ENCODE measurements at places on chromosomes 2 and 18.

- DNase-seq: no peak
Measured at GRCh38 chr18:73677450-73677849, 470.2 kb downstream of the FBXO15 start.

DNA sequence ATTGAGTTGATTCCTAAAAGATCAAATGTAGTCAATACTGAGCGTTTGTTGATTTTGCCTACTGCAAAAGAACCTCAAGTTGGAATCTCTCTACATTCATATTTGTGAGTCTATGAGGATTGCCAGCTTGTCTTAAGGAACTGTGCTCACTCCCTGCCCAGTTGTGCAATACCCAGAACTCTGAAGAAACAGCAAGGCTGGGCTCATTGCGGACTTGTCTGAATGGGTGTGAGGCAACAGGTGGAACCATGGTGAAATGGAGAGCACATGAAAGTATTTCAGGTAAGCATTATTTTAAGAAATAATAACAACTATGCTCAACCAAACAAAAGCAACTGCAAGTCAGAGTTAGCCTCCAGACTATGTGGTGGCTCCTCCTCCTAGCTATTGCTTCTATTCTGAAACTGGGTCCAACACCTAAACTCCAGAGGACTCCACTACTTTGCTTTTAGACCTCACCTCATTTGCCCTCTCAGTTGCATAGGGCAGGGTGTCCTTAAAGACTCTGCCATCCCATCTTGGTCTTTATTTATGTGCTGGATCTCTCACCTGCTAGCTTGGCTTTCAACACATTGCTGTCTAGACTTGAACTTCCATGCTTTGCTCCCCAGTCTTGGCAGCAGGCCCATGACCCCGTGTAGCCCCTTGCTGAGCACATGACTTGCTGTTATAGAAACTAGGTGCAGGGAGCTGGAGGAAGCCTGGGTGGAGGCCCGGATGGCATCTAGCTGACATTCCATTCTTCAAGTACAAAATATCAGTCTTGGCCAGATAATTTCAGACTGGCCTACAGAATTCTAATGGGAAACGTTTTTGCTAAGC, 94.8 kb upstream of the ARL5A start:
- no peak for DNase-seq

- DNase-seq: no peak
Measured at GRCh38 chr2:233408366-233409285, 54.3 kb downstream of the DGKD start.

DNA sequence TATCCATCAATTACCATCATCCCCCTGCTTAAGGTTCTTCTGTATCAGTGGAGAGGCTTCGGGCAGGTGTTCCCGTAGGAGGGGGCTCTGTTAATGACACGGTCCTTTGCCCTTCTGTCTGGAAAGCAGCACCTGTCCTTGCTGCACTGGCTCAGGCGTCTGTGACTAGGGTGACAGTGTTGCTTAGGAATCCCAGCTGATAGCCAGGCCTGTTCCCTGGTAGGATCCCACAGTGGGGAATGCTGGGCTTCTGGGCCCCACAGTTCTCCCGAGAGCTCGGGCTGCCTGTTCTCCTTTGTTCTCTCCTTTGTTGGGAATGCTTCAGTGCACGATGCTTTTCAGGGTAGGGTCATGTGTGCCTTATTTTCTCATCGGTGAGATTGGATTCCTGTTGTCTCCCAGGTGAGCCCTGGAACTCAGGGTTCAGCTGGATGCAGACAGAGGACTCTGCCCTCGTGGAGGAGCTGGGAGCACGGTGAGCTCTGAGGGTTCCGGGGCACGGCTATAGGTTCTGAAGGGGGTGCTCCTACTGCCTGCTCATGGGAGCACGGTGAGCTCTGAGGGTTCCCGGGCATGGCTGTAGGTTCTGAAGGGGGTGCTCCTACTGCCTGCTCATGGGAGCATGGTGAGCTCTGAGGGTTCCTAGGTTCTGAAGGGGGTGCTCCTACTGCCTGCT, 9.6 kb downstream of the SNTG2 start:
- DNase-seq: no peak

DNA sequence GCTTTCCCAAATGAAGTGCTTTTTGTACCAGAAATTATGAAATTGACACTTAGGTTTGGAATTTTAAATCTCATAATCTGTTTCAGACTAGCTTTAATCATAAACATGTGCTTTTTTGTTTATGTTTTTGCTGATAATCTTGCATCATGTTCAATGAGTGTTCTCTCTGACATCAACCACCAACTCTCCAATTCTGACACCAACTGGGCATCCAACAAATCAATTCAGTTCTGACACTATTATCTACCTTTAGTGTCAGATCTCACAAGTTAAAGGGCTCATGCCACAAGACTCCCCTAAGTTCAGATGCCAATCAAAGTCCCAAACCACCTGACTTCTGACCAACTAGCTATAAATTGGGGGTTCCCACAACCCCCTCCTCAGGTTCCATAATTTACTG, 19.6 kb downstream of the PELI1 start:
- no peak for DNase-seq

DNA sequence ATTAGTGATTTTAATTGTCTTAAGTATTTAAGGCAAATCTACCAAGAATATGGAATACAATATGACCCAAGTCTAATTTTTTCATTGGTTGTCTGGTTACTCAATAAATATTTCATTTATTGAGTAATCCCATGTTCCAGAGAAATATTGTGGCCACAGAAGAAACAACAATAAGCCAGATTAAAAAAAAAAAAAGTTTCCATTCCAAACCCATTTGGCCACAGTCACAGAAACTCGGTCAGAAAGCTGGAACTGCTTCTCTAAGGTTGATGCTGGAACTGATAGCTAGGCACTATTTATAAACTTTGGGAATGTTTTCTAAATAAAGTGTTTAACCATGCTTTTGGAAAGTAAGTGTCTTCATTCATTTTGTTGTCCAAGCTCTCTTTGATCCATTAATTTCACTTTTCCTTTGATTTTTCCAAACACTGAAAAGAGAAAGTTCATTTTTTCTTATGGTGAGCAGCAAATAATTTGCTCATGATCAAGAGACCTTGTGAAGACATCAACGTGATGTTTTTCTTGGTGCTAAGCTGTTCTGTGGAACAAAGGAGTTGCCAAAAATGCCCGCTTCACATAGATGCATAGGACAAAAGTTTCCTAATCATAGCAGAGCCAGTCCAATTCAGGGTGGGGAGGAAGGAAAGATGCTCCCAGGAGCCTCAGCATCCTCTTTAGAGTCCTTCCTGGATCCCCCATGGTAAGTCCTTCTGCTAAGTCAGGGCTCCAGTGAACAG, 72.1 kb upstream of the CCBE1 start:
- no peak for DNase-seq

DNA sequence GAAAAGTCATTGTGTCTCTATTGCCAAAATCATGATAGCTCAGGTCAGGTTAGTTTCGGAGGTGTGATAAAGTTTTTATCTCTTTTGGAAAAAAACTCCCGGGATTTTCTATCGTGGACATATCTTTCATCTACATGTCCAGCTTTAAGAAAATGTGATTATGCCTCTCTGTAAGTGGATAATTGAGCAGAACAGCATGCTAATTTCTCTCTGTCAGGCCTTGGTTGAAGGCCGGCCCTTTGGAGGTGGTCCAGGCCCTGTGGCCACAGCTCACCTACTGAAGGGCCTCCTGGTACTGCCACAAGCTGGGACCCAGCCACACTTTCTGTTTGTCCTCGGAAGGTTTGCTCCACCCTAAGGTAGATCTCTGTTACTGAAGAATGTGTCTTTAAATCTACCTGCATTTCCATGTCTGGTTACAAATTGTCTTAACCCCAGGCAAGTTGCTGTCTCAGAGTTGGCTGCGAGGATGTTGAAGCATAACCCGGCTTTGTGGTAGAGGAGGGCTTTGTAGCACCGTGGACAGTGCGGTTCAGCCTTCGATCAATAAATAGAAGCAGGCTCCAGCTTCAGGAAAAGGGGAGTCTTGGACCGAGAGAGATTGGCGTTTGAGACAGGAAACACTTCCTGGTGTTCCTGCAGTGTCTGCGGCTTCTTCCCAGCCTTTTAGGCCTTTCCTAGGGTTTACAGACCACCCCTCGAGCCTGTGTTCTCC, 25.5 kb downstream of the TCF7L1 start:
- DNase-seq: no peak
